ENCODE measurements at places on chromosomes 5 and 9.
A peak's percentile ranks its signal among the peaks of the same experiment; 100 is the strongest.

DNA sequence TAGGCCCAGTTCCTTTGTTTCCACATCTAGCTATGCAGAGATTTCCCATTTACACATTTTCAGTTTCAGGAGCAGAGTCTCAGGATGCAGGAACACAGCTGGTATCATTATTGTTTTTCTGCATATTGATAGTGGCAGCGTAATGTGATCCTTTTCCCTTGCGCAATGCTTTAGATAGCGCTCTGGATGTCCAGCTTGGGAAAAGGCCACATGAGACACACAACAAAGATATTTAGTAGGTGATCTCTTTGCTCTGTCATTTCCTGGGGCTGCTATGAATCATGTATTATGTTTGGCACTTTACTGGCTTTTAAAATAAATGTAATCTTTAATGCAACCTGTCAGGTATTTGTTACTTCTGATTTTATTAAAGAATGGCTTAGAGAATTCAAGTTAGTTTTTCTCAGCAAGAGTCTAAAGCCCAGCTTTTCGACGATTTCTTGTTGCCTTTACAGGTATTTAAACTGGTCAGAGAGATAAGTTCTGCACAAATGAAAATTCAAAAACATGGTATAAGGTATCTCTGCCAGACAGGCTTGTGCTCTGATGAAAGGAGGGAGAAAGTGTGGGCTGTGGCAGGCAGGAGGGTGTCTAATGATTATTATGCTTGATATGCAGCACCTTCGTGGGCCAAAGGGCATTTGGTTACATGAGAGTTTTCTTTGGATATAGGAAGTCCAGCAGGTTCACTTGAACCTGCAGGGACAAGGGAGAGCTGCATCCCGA lies 42.2 kb downstream of the PTTG1 start:
- no peak for DNase-seq

GRCh38 chr5:81068635-81069034 lies 108.5 kb downstream of the RASGRF2 start:
- no peak for DNase-seq

DNA sequence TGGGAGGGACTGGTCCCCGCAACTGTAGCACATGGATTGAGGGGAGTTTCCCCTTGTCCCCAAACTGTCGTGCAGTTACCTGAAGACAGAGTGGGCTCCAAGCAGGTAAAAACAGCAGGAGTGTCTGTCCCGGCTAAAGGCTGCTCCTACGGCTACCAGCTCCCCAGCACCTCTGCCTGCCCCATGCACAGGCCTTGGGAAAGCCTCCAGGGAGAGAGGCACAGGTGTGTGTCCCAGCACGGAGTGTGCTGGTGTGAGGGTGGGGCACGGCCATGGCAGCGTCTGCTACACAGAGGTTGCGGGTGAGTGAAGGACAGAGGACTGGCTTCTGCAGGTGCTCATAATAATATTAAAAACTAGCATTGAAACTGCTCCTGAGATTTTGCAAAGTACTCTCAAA lies 30.4 kb downstream of the STC2 start:
- no peak for DNase-seq

DNA sequence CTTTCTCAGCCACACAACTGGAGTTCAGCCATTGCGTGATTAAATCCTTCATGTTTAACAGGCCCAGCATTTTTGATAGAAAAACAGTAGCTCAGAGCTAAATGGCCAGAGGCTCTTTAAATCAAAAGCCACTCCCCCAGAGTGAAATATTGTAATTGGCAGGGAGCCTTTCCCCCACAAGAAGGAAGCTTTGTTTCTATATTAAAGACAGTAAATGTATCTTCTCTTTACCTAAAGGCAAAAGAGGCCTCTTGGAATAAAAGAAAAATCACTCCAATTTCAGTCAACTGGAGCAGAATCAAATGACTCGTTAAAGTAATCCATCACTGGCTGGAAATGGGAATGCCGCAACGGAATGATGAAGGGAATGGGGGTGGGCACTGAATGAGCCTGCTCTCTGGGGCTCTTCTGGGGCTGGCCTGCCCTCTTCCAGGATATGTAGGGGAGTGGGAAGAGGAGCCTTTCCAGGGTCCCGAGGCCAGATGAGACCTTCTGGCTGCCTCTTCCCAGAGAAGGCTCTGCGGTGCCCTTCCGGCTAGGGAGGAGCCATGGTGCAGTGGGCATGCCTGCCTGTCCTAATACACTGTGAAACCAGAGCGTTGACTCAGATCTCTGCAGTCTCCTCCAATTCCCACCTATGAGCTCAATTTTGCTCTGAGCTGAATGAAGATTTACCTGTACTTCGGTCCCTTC lies 45.2 kb downstream of the ANKDD1B start:
- DNase-seq, result no peak

- DNase-seq, result no peak
Measured at GRCh38 chr5:163564321-163564938, 59.0 kb downstream of the MAT2B start.

GRCh38 chr5:61407706-61408270 lies 75.7 kb downstream of the ZSWIM6 start:
- no peak for DNase-seq

GRCh38 chr5:141969783-141970771 lies 1.2 kb downstream of the RNF14 start:
- DNase-seq, result no peak

DNA sequence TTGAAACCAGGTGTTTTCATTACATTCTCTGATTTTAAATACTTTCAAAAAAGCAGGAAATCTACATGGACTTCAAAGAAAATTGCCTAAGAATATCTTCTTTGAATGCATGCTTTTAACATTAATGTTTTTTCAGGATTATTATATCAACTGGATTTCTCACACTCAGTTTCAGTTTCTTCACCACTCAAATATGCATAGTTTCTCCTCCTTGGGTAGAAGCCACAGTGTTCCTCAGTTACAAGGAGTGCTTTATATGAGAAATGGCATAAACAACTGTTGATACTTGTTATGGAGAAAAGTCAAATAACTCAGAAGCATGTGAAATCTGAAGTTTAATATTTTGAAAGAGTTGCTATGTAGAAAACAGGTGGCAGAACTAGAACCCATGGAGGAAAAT lies 196.9 kb downstream of the DMRTA1 start:
- no peak for DNase-seq

DNA sequence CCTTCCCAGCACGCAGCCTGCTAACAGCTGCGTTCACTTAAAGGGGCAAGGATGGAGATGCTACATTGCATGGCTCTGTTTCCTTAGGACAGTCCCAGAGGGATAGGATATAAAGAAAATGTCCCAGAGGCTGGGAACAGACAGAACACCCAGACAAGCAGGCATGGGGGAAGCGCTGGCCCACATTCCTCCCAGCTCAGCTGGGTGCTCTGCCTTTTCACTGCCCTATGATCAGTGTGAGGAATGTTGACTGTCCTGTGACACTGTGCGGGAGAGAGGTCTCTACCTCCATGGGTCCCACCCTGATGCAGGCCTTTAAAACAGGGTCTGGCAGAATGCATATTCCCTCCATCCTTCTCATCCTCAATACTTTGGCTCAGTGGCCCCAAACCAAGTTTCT lies 459.4 kb upstream of the DMAC1 start:
- DNase-seq, result no peak

DNA sequence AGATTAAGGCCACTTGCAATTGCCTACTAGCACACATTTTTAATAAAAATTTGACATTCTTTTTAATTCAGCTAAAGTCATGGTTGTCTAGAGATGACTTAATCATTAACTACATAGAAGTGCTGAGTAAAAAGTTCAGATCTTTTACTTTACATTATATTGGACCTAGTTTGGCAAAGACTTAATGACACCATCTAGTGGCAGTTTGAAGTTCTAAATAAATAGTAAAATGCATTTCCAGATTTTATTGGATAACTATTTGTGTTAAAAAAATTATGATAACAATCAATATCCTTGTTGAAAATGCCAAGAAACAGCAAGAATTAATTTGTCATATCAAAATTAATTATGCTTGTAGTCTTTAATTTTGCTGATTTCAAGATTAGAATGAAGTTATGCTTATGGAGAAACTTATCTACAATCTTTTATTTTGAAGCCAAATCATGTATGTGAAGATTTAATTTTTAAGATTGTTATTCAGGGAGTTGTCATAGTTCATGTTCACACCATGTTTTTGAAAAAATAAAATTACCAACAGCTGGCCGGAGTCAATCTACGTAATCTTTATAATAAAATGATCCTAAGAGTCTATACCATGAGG lies 69.6 kb upstream of the PJA2 start:
- DNase-seq, result no peak

GRCh38 chr5:94181895-94182294 lies 436.5 kb downstream of the KIAA0825 start:
- DNase-seq, result no peak

GRCh38 chr9:6869081-6869948 lies 111.5 kb downstream of the KDM4C start:
- DNase-seq, result no peak

GRCh38 chr5:39469777-39470415 lies 45.1 kb upstream of the DAB2 start:
- DNase-seq, result no peak

- DNase-seq, result no peak
Measured at GRCh38 chr9:2027543-2028160, 12.5 kb downstream of the SMARCA2 start.

DNA sequence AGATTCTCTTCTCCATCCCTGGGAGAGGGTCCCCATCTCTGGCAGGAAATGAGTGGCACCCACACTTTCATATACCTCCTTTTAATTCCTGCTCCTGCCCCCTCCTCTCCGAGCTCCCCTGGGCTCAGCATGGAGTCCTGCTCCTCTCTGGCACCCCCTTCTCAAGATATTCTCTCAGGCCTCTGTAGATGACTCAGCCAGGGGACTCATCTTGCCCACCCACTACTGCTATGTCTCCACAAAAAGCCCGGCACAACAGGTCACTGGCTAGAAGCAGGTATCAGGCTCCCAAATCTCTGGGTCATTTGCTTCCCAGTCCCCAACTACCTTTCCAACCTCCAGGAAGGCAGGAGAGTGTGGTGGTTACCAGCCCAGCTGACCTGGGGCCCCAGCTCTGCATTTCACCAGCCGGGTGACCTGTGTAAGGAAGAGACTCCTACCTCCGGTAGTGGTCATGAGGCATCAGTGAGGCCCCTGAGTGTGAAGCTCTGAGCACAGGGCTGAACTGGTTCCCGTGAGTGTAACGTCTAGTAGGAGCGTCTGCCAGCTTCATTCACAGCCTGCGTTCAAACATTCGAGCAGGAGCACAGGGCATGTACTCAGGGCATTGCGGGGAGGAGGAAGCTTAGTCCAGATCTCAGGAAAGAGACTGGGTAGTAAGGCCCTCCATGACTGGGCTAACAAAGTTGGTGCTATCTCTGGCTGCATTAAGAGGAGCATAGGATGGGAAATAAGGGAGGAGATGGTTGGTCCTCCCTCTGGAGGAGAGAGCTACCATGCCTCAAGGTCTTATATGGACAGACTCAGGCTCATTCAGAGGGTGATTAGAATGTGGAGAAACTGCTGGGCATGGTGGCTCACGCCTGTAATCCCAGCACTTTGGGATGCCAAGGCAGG lies 63.7 kb downstream of the LMX1B start:
- no peak for DNase-seq

DNA sequence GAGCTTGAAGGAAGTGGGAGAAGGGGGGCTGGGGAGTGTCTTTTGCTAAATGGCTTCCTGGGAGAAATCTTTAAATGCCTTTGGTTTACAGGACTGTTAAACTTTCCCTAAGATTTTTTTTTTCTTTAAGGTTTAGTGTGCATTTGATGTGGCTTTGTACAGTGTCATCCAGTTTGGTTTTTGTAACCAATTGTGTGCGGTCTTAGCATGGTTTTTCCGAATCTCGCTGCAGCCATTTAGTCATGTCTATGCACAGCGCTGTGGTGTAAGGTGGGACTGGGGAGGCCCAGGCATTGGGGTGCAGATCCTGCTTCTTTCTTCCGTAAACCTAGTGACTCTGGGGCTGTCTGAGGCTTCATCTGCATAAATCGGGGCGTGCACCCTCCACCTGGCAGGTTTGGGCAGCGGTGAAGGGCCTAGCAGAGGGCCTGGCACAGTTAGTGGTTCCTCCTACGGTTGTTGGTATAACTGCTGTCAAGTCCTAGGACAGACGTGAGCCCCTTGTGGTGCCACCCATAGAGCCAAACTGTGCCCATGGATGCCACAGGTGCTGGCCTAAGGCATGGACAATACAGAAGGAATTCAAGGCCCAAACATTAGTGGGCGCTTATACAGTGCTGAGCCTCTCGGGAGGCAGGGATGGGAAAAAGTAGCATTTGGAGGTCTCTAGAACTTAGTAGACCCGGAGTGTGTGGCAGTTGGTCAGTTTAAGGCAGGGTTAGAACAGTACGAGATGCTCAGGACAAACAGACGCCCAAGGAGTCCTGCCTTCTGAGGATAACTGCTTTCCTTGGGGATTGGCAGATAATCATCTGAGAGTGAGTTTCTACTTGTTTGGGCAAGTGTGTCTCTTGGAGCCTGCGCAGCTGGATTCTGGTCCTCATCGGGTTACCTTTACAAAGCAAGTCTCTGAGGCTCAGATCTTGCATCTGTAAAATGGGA lies 1.5 kb downstream of the PRRC2B start:
- DNase-seq, result no peak

- no peak for DNase-seq
Measured at GRCh38 chr5:57566914-57567313, 84.3 kb upstream of the ACTBL2 start.

- no peak for DNase-seq
Measured at GRCh38 chr5:12757035-12757434, 852.8 kb upstream of the CTNND2 start.

DNA sequence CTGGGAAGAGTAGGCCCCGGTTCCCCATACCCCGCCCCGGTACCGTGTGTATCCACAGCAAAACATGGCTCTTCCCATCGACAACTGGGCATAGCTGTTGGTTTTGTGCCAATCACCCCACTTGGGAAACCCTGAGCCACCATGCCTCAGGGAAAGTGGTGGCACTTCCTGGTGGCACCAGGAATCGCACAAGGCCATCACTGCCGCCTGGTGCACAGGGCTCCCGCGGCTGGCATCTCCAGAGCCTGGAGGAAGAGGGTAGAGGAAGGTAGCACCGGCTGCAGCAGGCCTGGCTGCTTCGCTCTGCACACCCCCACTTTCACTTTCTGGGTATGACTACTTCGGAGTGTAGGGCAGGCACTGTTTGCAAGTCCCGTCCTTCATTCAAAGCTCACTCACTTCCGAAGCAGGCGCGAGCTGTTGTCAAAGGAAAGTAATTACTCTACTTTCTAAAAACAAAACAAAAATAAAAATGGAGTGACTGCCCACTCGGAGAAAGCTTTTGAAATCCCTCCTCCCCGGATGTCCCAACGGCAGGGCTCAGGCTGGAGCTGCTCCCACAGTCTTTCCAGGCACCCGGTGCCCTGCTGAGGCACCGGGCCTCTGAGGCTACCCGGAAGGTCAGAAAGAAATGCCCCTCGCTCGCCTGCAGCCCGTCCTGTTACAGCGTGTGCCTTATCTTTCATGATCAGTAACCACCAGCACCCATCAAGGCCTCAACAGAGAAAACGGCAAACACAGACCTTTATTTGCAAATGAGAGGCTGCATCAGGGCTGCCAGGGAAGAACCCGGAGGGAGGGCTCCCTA lies 2.0 kb downstream of the BRD3 start:
- DNase-seq, result peak; percentile 20

GRCh38 chr9:4865681-4866080 lies 72.9 kb downstream of the RCL1 start:
- DNase-seq, result no peak

- DNase-seq, result no peak
Measured at GRCh38 chr9:38003946-38004808, 64.8 kb downstream of the SHB start.

Data from D721Med (cell line).